ENCODE measurements at places on chromosomes 13 and 19.
A peak's percentile ranks its signal among the peaks of the same experiment; 100 is the strongest.

DNA sequence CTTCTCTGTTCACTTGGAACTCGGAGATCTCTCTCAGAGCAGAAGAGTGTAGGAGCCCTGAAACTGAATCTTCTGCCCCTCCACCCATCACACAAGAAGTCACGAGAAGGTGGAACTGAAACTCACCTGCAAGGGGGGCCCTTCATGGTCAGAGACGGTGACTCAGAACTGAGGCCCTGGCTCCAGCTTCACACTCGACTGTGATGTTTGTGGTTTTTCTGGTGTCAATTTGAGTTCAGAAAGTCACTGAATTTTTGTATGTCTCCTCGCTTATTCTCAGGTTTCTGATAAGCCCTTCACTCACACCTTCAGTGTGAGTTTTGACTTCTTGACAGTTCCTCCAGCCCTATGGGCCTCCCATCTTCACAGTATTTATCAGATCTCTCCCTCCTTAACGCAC, 23.1 kb downstream of the SIGLEC5 start:
- DNase-seq = peak; percentile 66

DNA sequence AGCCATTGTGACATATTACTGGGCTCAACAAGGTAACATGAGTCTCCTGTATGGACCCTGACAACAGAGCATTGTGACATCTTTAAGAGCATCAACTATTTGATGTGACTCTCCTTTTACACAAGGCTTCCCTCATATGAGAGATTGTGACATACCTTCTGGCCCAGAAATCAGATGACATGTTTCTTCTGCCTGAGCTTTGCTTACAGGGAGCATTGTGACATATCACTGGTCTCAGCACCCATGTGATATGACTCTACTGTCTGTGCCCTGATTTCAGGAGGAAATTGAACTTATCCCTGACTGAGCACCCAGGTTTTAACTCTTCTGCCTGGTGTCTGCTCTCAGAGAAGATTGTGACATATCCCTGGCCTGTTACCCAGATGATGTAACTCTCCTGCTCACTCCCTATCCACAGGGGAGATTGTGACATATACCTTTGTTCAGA, 15.9 kb upstream of the ZNF681 start:
- DNase-seq = no peak

DNA sequence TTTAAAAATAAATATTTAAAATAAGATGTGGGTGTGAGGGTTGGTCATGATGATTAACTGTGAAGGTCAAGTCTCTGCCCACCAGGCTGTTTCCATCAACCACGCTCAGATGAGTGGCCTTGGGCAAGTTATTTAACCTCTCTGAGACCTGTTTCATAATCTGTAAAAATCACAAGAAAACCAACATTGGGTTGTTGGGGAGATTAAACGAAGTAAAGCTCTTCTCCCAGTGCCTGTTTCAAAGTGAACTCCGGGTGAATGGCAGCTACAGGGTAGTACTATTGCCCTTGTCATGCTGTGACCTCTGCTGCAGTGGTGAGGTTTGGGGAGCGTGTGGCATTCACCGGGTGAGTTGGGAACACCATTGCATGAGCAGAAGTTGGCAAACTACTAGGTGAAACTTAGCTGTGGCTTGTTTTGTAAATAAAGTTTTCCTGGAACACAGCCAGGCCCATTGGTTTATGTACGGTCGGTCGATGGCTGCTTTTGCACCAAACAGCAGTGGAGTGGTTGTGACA, 153.2 kb downstream of the USP12 start:
- no peak for DNase-seq

GRCh38 chr19:45667620-45668341, at the start of gene GIPR:
TSS of gene GIPR (plus strand) at chr19:45668221. CDS start at chr19:45669521, 1,300 bp downstream.
- peak; percentile 85 for DNase-seq

DNA sequence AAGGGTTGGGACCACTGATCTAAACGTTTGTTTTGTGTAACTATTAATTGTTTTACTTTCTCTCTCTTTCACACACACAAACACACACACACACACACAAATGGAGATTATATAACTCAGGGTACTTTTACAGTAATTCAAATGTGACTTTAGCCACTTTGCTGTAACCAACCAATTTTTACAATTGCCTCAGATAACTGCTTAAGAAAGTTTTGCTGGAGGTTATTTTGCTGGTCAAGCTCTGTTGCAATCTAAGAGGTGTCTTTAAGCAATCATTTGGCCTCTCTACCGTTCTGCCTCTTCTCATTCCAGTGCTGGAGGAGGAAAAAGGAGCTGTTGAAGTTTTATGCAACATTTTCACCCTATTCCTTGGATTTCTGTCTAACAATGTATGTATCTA, 63.0 kb downstream of the TBC1D4 start:
- DNase-seq = no peak

GRCh38 chr19:51327066-51328001, 14.6 kb downstream of the VSIG10L start:
- DNase-seq = peak; percentile 76

- DNase-seq = no peak
Measured at GRCh38 chr13:103973740-103974139, 907.5 kb upstream of the SLC10A2 start.

DNA sequence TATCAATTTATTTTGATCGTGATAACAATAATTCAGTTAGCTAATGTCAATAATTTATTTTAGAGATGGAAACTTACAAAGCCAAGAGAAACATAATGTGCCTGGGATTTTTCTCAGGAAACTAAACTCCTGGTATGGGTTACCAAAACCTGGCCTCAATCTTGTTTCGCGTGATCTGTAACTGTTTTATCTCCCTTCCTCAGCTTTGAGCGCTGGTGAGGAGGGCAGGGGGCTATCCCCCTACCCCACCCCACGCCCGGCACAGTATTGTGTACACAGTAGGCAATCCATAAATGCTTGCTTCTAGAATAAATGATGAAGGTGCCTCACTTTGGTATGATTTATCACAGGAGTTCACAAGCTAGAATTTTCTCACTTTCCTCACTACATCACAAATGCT, 7.7 kb upstream of the DOCK9 start:
- DNase-seq = no peak

DNA sequence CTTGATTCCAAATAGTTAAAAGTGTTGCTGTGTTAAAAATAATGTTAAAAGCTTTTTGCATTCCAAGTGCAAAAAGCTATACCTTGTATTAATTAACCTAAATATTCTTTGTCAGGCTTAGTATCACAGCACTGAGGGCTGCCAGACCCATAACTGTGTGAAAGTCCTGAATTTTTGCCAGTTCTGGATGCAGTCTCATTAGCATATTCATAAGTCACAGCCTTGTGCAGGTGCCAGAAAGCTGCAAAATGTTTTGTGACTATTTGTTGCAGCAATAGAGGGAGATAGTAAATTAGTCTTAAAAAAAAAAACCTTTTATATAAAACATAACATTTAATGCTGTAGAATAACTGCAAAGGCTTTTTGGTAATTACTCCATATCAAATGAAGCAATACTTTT, 56.6 kb downstream of the SLITRK1 start:
- no peak for DNase-seq

DNA sequence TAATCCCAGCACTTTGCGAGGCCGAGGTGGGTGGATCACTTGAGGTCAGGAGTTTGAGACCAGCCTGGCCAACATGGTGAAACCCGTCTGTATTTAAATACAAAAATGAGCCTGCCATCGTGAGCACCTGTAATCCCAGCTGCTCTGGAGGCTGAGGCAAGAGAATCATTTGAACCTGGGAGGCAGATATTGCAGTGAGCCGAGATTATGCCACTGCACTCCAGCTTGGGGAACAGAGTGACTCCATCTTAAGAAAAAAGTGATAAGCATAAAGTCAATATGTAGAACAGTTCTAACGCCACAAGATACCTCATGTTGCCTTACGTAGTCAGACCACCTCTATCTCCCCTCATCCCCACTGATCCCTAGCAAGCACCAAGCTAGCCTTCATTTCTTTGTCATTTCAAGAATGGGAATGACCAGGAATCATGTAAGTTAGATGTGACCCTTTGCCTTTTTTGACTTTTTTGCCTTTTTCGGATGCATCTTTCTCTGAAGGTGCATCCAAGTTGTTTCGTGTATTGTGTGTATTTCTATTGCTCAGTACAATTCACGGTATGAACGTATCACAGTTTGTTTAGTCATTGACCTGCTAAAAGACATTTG, 6.4 kb downstream of the RPL21 start:
- no peak for DNase-seq

GRCh38 chr19:28644169-28644775, 568.7 kb downstream of the UQCRFS1 start:
- no peak for DNase-seq

GRCh38 chr19:15235781-15236180, 3.5 kb upstream of the EPHX3 start:
- no peak for DNase-seq

- DNase-seq = no peak
Measured at GRCh38 chr19:3837332-3837731, 31.5 kb downstream of the ZFR2 start.

DNA sequence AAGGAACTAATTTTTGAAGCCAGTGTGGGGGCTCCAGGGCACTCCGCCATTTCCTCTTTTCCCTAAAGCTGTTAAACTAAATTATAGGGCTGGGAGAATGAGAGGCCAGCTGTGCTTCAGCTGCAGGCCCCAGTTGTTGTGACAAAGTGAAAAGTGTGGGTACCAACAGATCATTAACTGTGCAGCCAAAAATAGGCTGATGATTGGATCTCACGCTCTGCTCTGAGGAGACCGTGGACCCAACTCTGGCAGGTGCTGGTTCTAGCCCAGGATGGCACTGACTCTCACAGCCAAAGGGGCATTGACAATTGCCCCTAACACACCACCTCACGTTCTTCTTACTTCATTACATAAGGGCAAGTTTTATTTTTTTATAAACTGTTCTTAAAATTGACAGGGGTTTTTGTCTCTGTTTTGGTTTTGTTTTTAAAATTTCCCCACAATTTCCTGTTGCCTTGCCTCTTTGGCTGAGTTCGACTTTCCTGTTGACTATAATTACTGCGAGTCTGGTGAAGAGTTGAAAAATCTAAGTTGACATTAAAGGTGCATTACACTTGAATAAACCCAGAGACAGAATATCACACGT, 391.0 kb downstream of the FGF9 start:
- no peak for DNase-seq

DNA sequence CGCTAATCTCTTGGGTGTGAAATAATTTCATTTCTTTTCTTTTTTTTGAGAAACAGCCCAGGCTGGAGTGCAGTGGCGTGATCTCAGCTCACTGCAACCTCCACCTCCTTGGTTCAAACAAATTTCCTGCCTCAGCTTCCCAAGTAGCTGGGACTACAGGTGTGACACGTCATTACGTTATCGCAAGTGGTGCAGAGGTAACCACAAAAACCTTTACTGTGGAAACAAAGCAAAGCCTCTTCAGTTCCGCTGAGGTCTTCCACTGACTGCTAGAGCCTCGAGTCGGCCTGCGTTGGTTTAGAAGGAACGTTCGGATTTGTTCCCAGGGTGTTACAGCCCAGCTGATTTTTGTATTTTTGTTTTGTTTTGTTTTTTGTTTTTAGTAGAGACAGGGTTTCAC, 2.0 kb upstream of the ZNF784 start:
- peak; percentile 69 for DNase-seq

DNA sequence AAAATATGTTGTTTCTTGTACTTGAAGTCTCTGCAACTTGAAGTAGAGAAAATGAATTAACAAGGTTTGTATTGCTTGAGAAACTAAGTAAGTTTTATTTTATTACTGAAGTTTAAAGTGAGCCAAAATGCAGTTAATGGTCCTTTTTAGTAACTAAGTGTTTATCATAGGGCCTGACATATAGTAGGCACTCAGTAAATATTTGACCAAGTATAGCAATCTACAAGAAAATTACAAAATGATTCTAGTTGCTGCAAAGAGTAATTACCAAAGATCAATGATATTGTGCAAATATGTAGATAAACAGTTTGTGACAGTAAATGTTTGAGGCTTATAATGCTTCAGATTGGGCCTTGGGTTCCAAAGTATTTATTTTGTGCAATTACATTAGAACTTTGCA, 2.4 kb upstream of the XPO4 start:
- no peak for DNase-seq

- DNase-seq = no peak
Measured at GRCh38 chr19:11232555-11232954, 6.9 kb upstream of the ANGPTL8 start.

- DNase-seq = no peak
Measured at GRCh38 chr19:31223740-31224534, 125.3 kb downstream of the TSHZ3 start.

DNA sequence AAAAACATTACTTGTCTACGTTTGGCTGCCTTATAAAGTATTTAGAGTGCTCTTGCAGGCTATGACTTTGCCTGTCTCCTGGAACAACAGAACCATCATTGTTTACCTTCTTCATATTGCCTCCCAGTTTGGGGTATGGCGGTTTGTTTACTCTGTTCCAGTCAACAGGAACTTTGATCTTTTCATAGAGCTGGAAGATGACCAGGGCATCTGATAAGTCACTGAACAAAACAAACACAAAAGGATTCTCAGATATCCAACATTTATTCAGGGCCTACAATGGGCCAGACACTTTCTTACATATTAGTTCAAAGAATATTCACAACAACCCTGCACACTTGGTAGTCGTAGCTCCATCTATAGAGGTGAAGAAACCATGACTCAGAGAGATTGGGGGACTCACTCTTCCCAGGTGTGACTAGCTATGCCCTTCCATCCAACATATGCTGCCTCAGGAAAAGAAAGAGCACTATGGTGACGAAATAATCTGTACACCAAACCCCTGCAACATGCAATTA, 38.4 kb upstream of the CPB2 start:
- DNase-seq = no peak

- no peak for DNase-seq
Measured at GRCh38 chr13:114004420-114005205, 30.7 kb upstream of the C13orf46 start.

- DNase-seq = no peak
Measured at GRCh38 chr13:48040049-48040448, 2.5 kb downstream of the NUDT15 start.

GRCh38 chr13:29503041-29503837, 92.2 kb downstream of the SLC7A1 start:
- DNase-seq = peak; percentile 23

DNA sequence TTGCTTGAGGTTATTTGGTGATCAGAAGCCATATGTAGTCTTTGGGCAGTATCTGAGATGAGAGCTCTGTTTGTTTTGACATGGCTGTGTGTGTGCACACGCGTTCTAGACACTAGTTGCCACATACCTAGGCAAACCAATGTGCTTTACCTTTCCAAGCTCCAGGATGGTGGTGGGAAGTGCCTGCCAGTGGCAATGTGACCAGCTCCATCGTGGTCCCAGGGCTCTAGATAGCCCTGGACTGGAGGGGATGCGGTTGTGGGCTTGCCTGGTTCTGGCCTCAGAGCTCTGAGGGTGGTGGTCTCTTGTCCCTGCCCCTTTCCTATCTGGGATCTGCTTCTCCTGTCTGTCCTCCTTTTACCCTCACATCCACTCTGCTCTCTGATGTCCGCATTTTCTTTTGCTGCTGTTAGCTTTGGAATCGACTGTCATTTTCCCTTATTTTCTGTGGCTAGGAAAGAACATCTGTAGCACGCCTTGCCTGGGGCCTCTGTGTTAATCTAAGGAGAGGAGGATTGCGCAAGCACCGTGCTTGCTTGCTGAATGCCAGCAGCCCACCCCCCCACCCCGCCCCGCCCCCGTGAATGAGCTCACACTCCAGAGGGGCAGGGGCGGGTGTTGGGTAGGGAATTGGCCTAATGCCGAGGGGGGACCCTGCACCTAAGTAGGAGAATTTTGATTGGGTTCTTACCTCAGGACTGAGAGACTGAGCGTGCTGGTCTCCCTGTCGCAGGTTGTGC, 89.5 kb downstream of the ARHGEF7 start:
- no peak for DNase-seq

Data from stimulated activated CD4-positive, alpha-beta T cell treated with anti-CD3 and anti-CD28 coated beads, Interleukin-15, amount 100 ng/mL, for 24 hours (primary cell).